CD14-positive monocyte (primary cell): ENCODE measurements at places on chromosomes 3 and 15. TPM values are rescaled to one million over a fixed set of nuclear protein-coding genes. Genes with fewer than 3 reads are reported as not detected.

DNA sequence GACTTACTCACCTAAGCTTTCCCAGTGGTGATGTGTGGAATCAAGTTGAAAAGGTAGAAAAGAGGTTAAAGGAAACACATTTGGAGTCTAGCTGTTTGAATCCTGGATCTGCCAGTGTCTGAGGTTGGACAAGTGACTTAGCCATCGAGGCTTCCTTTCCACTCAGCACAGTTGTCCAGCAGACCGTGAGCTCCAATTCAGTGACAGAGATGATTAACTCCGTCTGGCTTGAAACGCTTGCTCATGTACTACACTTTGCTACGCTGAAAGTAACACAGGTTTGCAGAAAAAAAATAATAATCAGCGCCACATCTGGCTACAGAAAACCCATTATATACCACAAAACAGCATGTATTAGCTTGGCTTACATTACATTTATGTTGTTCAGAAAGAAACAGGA lies 364.9 kb upstream of the MCTP2 start:
- no peak for DNase-seq

The ACOX2 gene
- 2.4 TPM for polyA plus RNA-seq

The GOLGA6A gene
- 0.03 TPM in 1 of 2 replicates, not detected in the other for polyA plus RNA-seq

DNA sequence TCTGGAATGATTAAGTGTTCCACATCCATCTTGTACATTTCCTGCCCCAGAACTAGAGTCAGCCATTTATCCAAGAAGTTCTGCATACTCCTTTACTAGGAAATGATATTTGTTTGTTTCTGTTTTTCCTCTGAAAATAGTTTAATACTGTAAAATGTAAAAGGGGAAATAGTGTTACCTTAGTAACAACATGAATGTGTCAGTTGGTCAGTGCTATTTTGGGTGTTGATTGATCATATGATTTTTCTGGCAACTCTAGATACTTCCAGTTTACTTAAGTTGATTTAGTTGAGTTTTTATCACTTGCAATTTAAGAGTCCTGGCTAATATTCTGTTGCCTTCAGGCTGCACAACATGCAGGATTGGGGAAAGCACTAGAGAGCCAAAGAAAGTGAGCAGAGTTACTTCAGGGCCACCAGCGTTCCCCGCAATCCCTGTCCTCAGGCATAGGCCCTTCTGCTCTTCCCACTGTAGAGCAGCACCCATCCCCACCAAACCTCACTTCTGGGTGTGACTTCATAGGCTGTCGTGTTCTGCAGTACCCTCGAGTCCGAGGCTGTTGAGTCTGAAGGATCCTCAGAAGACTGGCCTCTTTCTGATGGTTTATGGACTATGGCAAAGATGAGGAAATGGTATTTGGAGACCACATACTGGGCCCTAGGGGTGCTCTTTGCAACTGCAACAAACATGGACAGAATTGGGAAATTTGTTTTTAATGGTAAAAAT lies 69.0 kb downstream of the CHD2 start:
- no peak for DNase-seq
